Karpas-422 (cell line): ENCODE measurements at places on chromosomes 2 and 18.

GRCh38 chr2:19321946-19322345, 36.5 kb downstream of the OSR1 start:
- DNase-seq: no peak

DNA sequence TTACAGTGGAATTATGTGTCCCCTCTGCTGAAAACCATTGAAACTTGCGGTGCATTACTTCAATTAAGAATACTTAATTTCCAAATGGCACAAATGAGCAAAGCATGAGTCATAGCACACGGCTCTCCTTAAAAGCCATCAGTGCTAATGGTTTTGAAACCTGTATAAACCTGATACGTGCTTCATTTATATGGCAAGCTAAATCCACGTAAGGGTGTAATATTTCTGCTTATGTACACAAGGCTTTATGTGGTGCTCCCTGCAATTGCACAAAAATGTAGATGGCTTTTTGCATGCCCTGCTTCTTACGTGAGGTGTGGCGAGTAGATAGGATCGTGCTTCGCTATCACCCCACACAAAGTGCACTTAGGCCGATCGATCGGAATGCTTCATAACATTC, 840.9 kb downstream of the GALR1 start:
- no peak for DNase-seq

GRCh38 chr2:70475266-70475665, 78.4 kb downstream of the TGFA start:
- DNase-seq: peak; percentile 49

GRCh38 chr18:58216071-58216481, 172.1 kb downstream of the NEDD4L start:
- DNase-seq: no peak

GRCh38 chr2:48434101-48434500, 95.9 kb upstream of the STON1 start:
- no peak for DNase-seq

DNA sequence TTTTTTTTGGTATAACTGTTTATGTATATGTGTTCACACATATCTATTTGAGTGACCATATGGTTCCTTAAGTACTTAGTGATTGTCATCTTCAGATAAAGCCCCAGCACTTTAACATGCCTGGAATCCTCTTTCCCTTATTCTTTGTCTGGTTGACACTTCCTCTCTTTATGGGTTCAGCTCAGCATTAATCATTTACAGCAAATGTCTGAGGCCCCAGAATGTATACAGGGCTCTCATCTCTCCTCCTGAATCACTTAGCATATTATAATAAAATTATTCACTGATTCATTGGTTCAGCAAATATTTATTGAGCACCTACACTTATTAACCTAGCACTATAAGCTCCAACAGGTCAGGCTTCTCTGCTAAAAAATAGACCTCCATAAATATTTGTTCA, 43.5 kb upstream of the CD28 start:
- no peak for DNase-seq

GRCh38 chr18:12011957-12012549, 30.7 kb downstream of the IMPA2 start:
- no peak for DNase-seq

DNA sequence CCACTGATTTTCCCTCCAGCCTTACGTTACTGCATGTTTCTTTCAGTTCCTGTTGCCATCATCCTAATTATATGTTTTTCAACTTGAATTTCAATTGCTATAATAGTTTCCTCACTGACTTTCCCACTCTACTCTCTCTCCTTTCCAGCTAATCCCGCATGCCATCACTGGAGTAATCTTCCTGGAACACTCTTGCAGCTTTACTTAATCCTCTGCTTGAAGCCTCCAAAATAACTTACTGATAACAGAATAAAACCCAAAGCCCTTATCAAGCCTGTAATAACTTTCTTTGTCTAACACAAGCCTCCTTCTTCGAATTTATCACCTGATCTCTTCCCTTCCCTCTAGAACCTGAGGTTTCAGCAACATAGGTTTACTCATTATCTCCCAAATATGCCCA, 237.3 kb downstream of the LTBP1 start:
- DNase-seq: no peak

DNA sequence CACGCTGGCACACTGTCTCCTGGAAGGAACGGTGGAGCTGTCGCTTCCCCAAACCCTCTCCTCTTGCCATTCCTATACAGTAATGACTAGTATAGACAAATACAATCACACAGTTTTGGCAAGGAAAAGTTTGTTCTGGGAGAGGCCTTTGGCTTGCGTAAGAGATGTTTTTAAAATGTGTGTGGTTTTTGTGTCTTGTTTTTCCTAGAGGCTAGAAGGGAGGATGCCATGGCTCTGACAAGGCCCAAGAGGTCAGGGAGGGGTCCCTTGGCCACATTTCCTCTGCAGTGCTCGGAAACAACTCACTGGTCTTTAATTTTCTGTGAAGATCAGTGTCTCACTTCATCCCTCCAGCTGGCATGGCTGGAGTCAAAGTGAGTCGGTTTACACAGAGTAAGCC, 195.9 kb downstream of the SH3RF3 start:
- no peak for DNase-seq

DNA sequence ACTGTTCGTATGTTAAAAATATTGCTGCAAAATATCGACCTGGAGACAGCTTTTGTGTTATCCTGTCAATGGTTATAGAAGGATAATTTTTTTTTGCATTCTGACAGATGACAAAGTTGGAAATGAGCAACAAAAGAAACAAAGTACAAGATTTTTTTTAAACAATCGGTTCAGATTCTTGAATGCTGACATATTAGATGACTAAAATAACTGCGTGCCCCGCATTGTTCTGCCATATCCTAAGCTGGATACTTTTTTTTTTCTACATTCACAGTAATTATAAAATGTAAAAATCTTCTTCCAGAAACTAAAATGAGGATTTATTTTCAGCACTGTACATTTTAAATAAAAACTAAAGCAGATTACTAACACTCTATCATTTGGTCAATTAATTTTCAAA, 67.1 kb downstream of the ABCG8 start:
- no peak for DNase-seq

DNA sequence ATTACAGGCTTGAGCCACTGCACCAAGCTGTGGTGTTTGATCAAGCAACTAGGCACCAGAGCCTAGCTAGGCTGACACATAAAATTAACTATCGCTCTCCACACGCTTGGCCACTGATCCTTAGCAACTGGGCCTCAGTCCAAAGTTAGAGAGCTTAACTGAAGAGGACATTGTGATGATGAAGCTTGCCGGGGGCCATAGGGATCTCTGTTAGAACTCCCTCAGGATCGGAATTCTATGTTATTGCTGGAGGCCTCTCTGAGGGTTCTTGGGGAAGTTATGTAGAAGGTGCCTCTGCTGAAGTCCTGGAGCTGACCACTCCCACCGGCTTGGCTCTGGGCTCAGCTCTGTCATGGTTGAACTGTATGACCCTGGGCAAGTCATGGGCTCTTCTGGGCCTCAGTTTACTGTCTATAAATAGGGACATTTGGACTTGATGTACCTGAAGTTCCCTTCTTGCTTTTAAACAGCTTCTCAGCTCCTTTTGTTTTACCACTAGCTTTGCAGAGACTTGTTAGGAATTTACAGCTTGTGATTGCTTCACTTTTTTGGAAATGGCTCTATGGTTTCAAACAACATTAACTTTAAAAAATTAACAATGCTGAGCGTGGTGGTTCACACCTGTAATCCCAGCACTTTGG, 44.1 kb downstream of the GATA6 start:
- no peak for DNase-seq

GRCh38 chr2:134917360-134917865, 1.2 kb upstream of the CCNT2 start:
- peak; percentile 55 for DNase-seq

DNA sequence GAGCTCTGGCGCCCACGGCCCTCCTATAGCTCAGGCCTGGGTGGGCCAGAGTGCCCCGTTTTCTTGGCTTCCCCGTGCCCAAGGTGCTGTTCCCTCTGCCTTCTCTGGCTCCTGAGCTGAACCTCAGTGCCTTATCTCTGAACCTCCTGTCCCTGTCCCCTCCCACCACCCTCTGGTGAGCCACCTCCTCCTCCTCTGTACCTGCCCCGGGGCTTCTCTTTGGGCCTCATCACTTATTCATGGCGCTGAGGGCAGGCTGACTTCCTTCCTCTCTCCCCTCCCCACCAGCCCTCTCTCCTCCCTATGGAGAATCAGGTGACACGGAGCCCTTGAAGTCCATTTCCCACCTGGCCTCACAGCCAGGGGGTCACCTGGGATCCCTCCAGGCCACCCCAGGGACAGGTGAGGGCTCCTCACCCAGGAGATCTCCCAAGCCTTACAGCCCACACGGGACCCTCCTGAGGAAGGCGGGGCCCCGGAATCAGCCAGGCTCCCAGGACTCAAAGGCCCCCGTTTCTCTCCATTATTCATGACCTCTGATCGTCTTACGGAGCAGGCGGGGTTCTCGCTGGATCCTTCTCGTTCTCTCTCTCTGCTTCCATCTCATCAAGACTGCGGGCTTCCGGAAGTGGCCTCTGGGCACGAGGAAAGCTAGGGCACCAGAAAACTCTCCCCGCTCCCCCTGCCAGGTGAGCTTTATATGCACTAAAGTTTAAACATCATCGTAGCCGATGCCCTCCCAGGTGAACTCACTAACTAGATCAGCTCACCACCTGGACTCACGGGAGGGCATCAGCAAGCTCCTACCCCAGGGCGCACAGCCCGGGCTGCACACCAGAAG, at the start of gene LOXHD1:
Gene LOXHD1 (minus strand): TSS at position 106 of the 841 bp plus-strand sequence. CDS start 187 bp downstream, outside the sequence.
- DNase-seq: no peak

DNA sequence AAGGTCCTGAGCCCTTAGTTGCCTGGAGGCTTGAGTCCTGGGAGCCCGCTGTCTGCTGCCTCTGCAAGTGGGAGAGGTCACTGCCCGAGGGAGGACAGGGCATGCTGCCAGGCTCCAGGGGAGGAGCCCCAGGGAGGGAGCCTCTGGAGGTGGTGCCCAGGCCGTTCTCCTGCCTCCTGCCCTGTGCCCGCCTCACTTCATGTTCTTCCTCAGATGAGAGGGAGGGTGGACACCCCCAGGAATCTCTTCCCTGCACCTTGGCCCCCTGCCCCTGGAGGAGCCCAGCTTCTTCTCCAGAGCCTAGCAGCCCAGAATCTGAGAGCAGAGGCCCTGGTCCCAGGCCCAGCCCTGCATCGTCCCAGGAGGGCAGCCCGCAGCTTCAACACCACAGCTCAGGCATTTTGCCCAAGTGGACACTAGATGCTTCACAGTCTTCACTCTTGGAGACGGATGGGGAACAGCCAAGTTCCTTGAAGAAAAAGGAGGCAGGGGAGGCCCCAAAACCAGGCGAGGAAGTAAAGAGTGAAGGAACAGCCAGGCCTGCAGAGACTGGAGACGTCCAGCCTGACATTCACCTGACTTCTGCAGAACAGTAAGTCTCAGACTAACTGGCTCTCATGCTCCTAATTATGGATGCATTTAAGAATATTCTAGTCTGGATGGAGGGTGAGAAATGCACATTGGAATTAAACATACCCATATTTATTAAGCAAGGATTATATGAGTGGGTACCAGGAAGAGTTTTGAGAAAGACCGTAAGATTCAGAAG, 12.1 kb downstream of the PSD4 start:
- no peak for DNase-seq

DNA sequence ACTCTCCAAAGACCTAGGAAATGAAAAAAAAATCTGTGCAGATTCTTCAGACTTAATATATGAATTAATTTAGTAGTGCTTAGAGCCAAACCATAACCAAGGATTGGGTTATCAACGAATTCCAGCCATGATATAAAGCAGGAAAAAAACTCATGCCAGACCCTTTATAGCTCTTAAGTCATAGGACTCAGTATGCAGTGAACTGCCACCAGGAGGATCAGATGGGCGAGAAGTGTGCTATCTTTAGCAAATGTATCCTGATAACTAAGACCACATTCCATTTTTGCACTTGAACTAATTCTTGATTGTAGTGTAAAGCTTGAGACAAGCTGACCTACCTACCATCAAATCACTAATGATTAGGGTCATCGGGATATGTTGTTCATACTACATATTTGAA, 178.1 kb downstream of the IKZF2 start:
- DNase-seq: no peak

DNA sequence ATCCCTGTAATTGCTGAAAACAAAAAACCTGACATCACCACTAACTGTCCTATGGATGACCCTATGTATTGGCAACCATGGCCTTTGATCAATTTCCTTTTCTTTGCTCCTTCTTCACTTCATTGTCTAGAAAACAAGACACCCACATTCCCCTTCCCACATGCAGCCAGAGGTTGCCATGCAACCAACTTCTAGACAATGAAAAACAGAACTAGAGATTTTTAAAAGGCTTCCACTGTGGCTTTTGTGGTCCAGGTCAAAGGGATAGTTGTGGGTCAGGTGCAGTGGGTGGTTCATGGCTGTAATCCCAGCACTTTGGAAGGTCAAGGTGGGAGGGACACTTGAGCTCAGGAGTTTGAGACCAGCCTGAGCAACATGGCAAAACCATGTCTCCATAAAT, 139.3 kb upstream of the DOK6 start:
- DNase-seq: no peak

DNA sequence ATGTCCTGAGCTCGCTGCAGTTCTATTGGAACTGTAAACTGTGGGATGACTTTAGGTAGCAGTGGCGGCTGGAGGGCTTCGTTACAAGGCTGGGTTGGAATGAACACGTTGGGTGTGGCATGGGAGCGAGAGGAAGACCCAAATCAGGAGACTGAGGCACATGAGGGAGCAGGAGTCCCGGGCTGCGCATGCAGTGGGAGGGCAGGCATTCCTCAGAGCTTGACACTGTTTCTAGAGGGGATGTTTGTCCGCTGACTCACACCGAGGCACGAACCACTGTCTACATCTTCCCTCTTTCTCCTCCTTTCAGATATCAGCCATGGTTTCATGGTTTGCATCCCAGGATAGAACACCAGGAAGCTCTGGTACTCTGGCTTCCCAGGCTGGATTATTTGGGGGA, 40.6 kb upstream of the LAMA1 start:
- no peak for DNase-seq

GRCh38 chr2:160533482-160533881, 39.9 kb upstream of the RBMS1 start:
- DNase-seq: no peak

- no peak for DNase-seq
Measured at GRCh38 chr2:3595985-3596384, 1.1 kb downstream of the COLEC11 start.

GRCh38 chr2:9897846-9898245, 53.6 kb upstream of the GRHL1 start:
- DNase-seq: no peak

DNA sequence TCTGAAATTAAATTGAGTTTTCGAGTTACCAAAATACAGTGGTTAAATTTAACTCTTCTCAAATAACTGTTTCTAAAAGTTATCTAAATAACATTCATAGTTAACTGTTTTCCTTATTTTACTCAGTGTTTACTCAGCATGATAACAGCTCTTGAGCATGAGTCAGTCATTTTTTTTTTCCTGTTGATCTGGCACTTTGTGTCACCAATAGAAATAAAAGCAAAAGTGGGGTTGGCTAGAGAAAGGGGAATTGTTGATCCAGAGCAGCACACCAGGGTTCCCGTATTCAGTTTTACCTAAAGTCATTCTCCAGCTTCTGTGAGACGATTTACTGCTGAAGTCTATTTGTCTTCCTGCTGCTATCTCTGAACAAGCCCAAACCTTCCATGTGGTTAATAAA, 851.6 kb downstream of the DCC start:
- DNase-seq: no peak
